ENCODE measurements at places on chromosomes 2 and 18.

GRCh38 chr2:207231967-207232366, 66.2 kb upstream of the KLF7 start:
- no peak for DNase-seq

GRCh38 chr2:141468761-141469160, 662.1 kb downstream of the LRP1B start:
- DNase-seq = no peak

DNA sequence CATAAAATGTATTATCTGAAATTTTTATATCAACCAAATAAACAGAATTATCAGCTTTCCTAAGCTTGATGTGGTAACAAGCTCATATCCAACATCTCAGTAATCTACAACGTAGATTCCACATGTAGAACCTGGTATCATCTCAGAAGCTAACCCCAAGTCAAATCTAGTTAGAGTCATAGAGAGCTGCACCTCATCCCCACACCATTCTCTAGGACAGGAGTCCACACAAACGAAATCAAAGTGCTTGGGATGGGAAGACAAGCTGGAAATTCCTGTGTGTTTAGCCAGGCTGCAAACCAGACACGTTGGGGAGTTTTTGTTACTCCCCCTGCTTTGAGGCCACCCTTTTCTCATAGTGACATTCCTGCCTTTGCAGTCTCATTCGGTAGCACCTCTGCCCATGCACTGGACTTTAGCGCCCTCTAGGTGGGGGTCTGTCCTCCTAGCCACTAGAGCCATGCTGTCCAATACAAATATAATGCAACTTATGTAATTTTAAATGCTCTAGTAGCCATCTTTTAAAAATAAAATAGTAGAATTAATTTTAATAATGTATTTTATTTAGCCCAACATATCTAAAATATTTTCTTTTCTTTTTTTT, 28.1 kb upstream of the SATB2 start:
- peak; percentile 55 for DNase-seq

- peak; percentile 30 for DNase-seq
Observed at GRCh38 chr18:35695803-35696202, 114.3 kb downstream of the GALNT1 start.

DNA sequence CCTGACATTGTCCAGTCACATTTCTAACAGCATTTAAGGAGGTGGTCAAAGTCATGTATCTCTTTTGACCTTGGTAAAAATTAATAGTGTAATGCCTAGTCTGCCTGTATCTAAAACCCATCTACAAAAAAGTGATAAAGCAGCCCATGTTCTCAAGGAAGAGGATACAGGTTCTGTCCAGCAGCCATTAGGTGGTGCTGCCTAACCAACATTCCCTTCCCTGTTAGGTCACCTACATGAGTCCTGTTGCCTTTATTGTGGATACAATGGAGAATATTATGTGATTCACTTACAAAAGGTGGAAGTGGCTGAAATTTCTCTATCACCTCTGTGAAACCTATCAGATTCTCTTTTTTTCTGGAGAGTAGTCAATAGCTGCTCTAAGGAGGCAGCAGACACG, 52.5 kb downstream of the AQP4 start:
- peak; percentile 69 for DNase-seq

- DNase-seq = no peak
Observed at GRCh38 chr2:7803515-7803914, 878.3 kb upstream of the ID2 start.

- DNase-seq = no peak
Observed at GRCh38 chr2:31334311-31335026, 80.1 kb downstream of the XDH start.

GRCh38 chr2:48483506-48483905, 46.4 kb upstream of the STON1 start:
- DNase-seq = no peak

DNA sequence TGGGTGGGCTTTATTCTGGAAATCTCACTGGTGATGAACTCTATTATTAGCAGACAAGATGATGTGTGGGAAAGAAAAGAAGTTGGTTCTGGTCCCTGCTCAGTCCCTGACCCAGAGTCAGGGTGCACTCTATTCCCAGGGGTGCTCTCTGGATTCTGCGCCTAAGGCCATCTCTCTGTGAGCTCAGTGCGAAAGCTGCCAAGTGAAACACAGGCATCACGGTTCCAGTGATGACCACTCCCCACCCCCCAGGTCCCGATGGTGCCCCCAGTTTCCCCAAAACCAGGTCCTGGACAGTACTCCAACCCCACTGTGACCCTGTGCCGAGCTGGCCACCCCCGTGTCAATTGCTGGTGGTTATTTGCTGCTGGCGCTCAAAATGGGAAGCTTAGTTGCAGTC, 30.1 kb downstream of the RHOB start:
- DNase-seq = no peak

GRCh38 chr18:51290860-51291259, 93.4 kb upstream of the MEX3C start:
- DNase-seq = no peak

All from NCI-H1105 treated with DMSO at 0.1 percent for 48 hours (cell line).